CD4-positive, alpha-beta T cell treated with Interleukin-2 at 100 ng/mL for 4 hours (primary cell): ENCODE measurements at places on chromosomes 12 and 14.

GRCh38 chr14:73241481-73242165 is 4.3 kb downstream of the PAPLN start:
- no peak for DNase-seq

- DNase-seq, result peak; percentile 47
Observed at GRCh38 chr12:59403259-59403932, 192.4 kb upstream of the SLC16A7 start.

GRCh38 chr14:46464341-46464740 is 187.2 kb downstream of the RPL10L start:
- no peak for DNase-seq

- DNase-seq, result no peak
Observed at GRCh38 chr14:95577067-95577800, 42.4 kb downstream of the GLRX5 start.

DNA sequence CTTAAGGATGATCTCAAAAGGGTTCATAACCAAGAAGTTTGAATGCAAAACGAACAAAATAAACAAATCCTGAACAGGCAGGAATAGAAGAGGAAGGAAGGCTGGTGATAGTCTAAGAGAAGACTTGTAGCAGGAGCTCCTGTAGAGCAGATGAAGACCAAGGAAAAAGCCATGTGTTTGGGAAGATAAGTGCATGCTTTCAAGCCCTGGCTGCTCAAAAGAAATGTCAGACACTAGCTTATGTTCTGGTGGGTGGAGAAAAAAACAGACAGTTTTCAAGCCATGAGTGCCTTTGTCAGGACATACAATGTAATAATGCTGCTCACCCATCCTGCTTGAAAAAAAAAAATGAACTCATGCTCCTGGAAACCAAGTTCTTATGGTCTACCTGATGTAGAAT is 27.4 kb downstream of the TAOK3 start:
- DNase-seq, result no peak
